ENCODE measurements at places on chromosomes 6 and 20.
A peak's percentile ranks its signal among the peaks of the same experiment; 100 is the strongest.

DNA sequence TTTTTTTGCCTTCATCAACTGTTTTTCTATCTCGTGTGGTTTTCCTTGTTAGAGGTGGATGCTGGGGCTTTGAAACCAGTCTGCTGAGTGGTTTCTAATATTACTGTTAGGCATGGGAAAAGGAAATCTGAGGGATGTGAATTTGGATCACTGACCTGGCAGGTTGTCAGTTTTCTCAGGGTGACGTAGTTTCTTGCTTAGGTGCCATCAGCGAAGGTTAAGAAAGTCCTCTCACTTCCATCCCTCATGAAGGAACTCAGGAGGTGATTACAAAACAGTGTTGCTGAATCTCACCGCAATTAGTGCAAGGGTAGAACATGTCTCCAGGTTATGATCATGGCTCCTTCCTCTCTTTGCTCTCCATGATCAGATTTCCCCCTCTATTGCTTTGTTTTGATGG is 135.9 kb downstream of the SOX4 start:
- no peak for DNase-seq

DNA sequence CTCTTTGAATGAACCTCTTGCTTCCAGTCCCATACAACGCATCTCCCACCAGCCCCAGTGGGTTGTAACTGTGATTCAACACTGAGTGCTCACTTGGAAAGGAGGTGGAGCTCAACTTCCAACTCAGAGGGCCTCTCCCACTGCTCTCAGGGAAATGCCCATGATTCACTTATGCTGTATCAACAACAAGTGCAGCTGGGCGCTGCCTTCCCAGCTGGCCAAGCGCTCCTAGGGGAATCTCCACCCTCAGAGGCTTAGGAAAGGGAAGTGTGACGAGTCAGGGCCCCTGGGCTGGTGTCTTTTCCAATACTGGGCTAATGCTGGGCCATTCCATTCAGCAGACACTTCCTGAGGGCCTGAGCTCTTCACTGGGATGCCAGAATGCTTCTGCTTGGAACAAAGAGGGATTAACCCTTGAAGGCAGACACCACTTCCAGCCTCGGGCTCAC is 8.1 kb upstream of the OCSTAMP start:
- DNase-seq: peak; percentile 76

DNA sequence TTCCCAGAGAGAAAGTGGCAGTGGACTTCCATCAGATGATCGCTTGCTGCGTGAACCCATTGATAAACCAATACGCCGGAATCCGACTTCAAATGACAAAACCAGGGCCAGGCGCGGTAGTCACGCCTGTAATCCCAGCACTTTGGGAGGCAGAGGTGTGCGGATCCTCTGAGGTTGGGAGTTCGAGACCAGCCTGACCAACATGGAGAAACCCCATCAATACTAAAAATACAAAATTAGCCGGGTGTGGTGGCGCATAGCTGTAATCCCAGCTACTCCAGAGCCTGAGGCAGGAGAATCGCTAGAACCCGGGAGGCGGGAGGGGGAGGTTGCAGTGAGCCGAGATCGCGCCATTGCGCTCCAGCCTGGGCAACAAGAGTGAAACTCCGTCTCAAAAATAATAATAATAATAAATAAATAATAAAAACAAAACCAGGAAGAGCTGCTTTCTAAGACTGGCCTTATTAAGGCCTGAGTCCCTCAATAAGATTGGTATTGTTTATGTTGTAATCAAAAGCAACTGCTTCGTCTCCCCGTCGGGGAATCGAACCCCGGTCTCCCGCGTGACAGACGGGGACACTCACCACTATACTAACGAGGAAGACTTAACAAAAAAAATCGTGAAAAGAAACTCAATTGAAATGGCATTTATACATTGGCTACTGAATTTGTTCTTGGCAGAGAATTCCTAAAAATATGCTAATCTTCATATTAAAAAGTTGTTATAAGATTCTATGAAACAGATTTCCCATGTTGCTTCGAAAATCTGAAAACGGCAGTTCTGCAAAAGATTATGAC is 110.2 kb upstream of the ZNF184 start:
- DNase-seq: peak; percentile 63

- DNase-seq: peak; percentile 18
These were observed 29.2 kb downstream of the AKAP7 start for GRCh38 chr6:131164506-131164905.

DNA sequence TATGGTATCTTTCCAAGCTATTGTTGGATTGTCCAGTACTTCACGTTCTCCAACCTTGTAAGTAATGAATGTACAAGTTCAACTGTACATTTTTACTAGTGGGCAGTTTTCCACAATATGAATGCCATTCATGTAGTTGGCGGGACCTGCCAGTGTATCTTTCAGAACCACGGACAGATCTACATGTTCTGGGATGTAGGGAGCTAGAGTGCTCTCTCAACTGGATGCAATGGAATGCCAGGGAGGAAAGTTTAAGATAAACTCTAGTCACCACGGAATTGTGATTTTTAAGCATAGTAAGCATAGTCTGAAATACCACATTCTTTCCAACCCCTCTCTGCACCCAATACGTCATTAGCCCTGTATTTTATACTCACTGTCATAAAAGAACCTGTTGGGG is 21.5 kb upstream of the HLA-C start:
- DNase-seq: peak; percentile 58

DNA sequence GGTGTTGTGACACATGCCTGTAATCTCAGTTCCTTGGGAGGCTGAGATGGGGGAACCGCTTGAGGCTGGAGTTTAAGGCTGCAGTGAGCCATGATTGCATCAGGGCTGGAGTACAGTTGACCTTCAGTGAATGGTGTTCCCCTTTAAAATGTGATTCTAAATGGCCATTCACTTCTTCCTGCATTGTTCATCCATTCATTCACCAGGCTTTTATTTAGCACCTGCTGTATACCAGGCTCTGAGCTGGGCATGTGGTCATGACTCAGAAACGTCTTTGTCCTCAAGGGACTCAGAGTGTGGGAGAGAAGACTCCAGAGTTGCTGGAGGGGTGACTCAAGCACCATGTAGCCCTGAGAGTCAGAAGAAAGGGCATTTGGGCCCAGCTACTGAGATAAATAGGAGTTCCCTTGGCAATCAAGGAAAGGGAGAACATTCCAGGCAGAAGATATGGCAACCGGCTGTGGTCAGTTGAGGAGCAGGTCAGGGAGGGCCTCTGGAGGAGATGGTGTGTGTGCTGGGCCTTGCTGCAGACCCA is 101.1 kb downstream of the DLGAP4 start:
- peak; percentile 48 for DNase-seq

GRCh38 chr6:23754197-23754596 is 371.8 kb upstream of the NRSN1 start:
- no peak for DNase-seq

DNA sequence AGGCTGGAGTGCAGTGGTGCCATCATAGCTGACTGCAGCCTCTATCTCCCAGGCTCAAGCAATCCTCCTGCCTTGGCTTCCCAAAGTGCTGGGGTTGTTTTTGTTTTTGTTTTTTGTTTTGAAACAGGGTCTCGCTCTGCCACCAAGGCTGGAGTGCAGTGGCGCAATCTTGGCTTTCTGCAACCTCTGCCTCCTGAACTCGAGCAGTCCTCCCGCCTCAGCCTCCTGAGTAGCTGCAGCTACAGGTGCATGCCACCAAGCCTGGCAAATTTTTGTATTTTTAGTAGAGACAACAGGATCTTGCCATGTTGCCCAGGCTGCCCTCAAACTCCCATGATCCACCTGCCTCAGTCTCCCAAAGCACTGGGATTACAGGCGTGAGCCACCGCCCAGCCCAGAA is 4.2 kb downstream of the C6orf132 start:
- DNase-seq: no peak

- peak; percentile 79 for DNase-seq
These were observed 92.5 kb downstream of the SESN1 start for GRCh38 chr6:109002051-109002697.

DNA sequence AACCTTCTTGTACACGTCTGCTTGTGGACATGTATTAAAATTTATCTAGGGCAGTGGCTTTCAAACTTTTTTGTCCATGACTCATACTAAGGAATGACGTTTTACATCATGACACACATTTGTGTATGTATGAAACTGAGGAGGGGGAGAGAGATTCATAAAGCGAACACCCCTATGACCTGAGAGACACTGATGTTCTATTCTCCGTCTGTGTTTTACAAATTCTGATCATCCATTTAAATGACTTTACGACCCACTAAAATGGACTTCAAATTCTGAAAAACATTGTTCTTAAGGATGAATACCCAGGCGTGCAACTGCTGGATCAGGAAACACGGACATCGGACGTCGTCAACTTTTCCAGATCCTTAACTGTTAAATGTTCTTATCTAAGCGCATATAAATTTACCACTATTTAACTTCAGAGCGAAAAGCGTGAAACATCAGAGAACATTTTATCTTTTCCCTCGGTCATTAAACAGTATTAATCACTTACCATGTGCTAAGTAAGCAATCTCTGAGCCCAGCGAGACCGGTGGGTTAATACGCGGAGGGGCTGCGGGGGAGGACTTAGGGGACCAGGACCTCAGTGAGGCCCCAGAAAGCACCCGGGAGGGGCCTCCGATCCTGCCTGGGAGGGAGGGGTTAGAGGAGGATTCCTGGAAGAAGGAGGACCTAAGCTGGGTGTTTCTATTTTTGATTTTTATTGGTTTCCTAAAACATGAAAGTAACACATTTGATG is 1.2 kb downstream of the PLAGL1 start:
- peak; percentile 70 for DNase-seq

DNA sequence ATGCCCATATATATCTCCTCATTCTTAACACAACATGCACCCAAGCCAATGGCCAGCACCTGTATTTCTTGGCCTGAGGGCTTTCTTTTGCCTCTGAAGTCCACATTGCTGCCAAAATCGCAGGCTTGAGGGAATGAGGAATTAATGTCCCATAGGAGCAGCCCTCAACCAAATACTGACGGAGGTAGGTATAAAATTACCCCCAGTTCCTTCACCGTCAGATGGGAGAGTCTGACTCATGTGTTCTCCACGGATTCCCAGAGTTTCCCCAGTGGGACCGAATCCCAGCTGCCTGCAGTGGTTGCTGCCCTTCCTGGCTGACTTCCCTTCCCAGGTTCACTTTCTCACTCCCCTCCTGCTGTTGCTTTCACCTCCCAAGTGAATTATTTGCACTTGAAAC is 602.2 kb upstream of the NOX3 start:
- DNase-seq: no peak

DNA sequence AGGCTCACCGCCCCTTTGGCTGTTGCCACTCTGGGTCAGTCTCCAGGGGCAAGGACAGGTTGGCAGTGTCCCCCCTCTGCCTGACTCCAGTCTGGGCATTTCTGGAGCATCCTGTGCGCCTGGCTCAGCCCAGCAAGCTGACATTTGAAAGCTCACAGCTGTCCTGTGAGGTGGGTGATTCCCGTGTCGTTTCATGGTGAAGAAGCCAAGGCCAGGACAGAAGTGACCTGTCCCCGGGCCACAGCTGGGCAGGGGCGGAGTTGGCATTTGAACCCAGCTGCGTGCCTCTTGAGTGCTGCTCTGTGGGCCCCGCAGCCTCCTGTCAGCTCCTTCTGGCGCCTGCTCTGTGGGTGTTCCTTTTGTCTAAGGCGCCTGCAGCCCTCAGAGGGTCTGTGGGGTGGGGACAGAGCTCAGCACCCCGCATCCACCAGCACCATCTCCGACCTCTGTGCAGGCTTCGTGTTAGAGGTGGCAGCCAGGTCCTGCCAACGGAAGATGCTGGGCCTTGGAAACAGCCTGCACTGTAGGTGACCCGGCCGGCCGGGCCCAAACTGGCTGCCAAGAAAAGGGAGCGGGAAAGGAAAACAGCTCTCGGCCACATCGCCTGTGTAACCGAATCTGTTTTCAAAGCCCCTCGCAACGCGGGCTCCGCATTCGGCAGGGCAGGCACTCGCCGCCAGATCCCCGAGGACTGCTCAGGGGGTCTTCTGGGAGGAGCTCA is 5.8 kb upstream of the GATA5 start:
- no peak for DNase-seq

- peak; percentile 48 for DNase-seq
These were observed 73.1 kb downstream of the OR2B2 start for GRCh38 chr6:27838945-27839625.

GRCh38 chr6:38364775-38365174 is 275.0 kb downstream of the BTBD9 start:
- DNase-seq: no peak

- DNase-seq: no peak
These were observed 497.0 kb downstream of the MAFB start for GRCh38 chr20:40192081-40192480.

GRCh38 chr20:10042086-10042485 is 7.3 kb downstream of the ANKEF1 start:
- DNase-seq: no peak

GRCh38 chr20:47668313-47669151 is 116.7 kb downstream of the SULF2 start:
- no peak for DNase-seq

DNA sequence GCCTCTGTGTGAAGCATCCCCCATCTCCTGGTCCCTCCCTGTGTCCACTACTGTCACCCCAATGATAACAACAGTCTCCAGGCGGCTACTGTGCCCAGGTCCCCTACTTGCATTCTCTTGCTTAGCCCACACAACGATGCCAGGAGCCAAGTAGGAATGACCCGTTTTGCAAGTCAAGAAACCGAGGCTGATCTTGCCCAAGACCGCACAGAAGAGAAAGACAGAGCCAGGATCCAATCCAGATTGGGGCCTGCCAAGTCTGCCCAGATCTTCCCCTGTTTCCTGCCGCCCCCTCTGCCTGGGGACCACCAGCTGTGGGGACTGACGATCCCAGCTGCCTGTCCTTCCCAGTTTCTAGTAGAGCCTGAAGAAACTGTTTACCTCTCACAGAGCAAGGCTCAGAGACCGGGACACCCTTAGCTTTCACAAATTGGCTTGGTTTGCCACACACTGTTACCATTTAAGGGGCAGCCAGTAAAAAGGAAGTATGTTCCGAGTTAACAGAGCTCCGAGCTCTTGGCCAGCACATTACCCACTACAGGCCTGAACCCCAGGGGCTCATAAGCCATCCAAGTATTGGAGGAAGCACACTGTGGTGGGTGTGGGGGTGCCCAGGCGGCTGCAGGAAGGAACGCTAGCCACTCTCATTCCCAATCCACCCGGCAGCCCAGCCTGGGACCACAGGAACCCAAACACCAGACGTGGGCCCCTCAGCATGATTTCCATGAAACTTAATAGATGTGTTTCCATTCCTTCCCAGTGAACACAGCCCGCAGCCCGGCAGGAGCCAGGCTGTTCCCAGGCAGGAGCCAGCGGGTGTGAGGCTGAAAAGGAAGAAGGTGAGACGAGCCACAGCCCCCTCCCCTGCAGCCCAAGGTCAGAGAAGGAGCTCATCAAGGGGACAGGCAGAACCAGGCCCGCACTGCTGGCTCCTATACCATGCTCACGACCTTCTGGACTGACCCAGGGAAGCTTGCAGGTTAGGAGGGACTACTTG is 7.9 kb downstream of the KIAA1755 start:
- DNase-seq: no peak

GRCh38 chr6:20906945-20907344 is 372.7 kb downstream of the CDKAL1 start:
- peak; percentile 93 for DNase-seq
